ELF-1 (cell line): ENCODE measurements at places on chromosomes 5 and 9.

DNA sequence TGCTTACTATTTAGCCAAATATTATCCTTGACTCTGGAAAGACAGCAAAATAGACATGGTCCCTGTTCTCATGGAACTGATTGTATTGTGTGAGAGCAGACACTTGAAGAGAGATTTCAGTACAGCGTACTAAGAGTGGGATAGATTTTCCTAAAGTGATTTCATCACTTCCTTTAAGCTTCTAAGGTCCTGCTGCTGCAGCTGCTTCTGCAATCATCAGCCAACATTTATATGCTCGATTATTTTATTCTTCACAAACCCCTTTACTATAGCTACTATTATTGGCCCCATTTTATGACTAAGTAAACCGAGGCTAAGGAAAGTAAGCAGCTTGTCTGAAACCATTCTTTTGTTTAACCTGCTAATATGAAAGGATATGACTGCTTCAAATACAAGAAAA, 137.7 kb downstream of the SPATA31D1 start:
- DNase-seq = no peak

DNA sequence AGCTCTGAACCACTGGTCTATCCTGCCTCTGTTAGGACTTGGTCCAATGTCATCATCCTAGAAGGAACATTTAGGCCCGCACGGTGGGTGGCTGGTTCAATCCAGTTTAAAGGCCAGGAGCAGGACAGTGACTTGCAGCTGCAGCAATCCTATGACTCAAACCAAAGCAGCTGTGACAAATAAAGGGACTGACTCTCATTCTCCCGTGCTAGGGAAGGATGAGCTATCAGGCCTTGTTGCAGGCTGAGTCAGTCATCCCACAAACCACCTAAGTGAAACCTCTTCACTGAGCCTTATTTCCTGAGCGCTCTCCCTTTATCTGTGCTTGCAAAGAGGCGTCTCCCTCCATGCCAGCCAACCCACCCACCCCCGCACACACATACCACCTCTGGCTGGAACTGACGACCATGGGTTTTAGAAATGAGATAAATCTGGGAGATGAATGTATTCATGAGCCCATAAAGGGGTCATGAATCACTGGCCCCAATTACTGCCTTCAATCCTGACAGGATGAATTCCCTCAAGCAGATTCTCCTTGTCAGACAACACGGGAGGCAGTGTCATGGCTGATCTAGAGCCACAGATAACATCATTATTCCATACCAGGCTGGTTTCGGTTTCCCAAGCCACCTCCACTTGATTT, 93.4 kb downstream of the KCNIP1 start:
- DNase-seq = peak; percentile 15

- DNase-seq = no peak
These were observed 53.4 kb upstream of the TMC1 start for GRCh38 chr9:72467766-72468738.

DNA sequence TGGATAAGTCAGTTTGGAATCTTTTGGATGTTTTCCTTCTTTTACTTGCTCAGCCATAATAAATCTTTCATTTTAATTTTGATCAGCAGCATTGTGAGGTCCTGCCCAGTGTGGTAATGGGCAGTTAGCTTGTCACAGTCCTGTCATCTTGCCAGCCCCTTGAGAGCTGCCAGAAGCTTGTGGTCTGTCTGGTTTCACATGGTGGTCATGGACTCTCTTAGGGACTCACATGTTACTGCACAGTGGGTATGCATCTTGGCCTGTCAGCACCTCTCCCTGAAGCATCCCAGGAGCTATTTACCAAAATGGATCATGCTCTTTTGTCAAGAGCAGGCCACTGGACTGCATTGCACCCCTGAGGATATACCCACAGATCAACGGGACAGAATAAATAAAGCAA, 60.3 kb downstream of the DAPK1 start:
- no peak for DNase-seq
